Osteoblast (primary cell): ENCODE measurements at places on chromosomes 7 and 10. TPM values are rescaled to one million over a fixed set of nuclear protein-coding genes. Genes with fewer than 3 reads are reported as not detected.

DNA sequence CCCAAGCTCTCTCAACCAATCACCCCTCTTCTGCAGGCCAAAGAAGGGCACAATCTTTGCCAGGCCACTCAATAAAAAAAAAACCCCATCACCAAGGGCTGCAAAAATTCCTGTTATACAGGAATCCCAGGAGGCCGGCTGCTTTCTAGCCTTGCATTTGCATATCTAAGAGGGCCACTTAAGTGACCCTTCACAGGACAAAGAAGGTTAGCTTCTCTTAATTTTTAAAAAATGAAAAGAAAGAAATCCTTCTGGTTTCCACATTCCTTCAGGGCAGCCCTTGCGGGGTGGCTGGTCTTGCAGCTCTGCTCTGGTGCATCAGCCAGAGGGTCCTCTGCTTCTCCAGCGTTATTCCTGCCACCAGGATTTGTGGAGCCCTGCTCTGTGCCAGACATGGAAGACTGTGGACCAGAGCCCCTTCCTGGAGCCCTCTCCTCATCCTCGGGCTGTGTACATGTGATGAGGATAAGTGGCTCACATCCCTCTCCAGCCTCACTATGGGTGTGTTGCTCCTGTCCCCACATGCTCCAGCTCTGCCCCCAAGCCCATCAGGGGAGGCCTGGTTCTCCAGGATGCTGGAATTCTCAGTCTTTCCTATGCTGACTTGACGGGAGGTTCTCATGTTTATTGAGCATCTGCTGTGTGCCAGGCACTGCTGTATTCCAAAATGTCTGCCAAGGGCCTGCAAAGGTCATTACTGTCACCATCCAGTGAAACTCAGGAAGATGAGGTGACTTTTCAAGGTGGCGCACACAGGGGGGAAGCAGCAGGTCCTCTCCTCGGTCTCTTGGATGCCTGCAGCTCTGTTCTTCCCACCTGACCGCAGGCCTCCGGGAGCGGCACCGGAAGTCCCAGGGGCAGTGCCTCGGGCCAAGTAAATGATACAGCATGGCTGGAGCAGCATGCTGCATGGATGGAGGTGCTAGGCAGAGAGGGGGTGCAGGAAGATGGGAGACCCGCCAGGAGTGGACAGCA is 67.7 kb downstream of the ARHGAP22 start:
- no peak for DNase-seq
- peaks cover 26% of the 10 kb centered on the region for H3K36me3 ChIP-seq
- no peaks in the 10 kb centered on the region for H3K27me3 ChIP-seq
- H3K4me3 ChIP-seq: no peak overlapping the region
- H3K4me1 ChIP-seq: peaks cover 12% of the 10 kb centered on the region

GTF2IRD2 gene
- total RNA-seq: 12.7 and 17.0 TPM in 2 replicates

DNA sequence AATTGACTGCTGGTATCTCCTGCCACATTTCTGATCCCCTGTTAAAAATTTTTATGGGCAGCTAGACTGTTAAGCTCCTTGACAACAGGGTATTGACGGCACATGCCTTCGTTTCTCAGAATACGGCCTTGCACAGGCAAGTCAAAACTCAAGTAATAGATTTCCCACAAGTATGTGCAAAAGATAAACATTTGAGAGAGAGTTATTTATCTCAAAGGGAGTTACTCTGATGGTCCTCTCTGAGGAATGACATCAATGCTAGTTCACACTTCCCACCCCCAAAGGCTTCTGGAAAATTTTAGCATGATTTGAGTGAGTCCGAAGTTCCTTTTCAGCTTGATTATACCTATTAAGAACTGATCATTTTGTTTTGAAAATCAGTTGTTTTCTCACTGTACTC is 71.9 kb downstream of the JCAD start:
- H3K4me3 ChIP-seq: no peak overlapping the region
- DNase-seq: no peak
- H3K36me3 ChIP-seq: no peaks in the 10 kb centered on the region
- H3K27ac ChIP-seq: no peak overlapping the region
- no peaks in the 10 kb centered on the region for H3K4me1 ChIP-seq
- peaks cover 21% of the 10 kb centered on the region for H3K27me3 ChIP-seq

NUTM2A gene
- 0.59 and 0.72 TPM in 2 replicates for total RNA-seq

DNA sequence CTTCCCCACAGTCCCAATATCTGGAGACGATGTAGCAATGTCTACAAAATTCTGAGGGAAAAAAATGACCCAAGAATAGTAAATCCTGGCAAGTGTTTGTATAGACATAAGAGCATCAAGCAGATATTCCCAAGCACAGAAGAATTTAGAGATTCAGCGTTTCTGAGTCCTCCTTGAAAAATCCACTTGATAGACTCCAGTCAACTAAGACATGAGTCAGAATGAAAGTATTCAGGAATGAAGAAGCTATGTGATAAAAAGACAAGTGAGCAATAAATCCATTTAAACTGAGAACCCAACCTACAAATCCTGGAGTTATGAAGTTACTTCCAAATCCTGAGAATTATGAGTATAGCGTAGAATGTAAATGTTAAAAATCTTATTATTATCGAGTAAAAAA is 86.1 kb upstream of the NPY start:
- DNase-seq: no peak
- H3K4me1 ChIP-seq: no peaks in the 10 kb centered on the region
- H3K27me3 ChIP-seq: no peaks in the 10 kb centered on the region
- no peak overlapping the region for H3K4me3 ChIP-seq
- no peaks in the 10 kb centered on the region for H3K36me3 ChIP-seq
- no peak overlapping the region for H3K27ac ChIP-seq

- no peak overlapping the region for H3K4me3 ChIP-seq
- no peak for DNase-seq
- no peaks in the 10 kb centered on the region for H3K36me3 ChIP-seq
- H3K27ac ChIP-seq: no peak overlapping the region
- H3K27me3 ChIP-seq: no peaks in the 10 kb centered on the region
Observed at GRCh38 chr7:139799586-139799985, 21.8 kb upstream of the HIPK2 start.

DNA sequence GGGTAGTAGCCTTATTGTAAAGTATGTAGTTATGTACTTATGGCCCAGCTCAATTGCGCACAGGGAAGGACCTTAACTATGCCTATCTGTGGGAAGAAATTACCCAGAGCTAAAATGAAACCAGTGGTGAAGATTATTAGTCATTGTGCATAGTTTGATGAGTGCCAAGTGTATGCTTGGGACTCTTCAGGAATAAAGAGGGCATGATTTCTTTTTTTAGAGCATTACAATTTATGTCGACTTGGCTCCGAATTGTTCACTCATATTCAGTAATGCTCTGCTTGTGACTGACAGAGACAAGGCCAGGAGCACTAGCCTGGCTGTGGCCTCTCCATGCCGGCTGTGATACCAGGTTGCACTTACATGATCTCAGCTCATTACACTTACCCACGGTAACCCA is 269.5 kb downstream of the TRIL start:
- no peaks in the 10 kb centered on the region for H3K27me3 ChIP-seq
- no peaks in the 10 kb centered on the region for H3K36me3 ChIP-seq
- H3K27ac ChIP-seq: no peak overlapping the region
- no peak overlapping the region for H3K4me3 ChIP-seq
- peak; percentile 23 for DNase-seq

DNA sequence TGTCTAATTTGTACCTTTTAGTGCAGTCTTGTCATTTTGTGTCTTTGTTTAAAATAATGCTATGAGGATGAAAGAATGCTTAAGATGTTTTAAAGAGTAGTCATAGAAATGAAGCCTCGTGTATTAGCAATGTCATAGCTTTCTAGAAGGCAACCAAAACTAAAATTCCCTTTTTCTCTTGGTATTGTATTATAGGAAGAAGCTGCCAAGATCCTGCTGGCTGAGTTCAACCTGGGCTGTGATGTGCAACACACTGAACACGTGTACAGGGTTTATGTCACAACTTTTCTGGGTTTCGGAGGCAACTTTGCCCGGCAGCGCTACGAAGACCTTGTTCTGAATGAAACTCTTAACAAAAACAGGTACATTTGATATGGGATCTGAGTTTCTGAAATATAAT is 36.2 kb downstream of the COX15 start:
- H3K27ac ChIP-seq: peak overlapping the region; percentile 92
- no peak for DNase-seq
- H3K36me3 ChIP-seq: peaks cover 81% of the 10 kb centered on the region
- H3K4me3 ChIP-seq: no peak overlapping the region

DNA sequence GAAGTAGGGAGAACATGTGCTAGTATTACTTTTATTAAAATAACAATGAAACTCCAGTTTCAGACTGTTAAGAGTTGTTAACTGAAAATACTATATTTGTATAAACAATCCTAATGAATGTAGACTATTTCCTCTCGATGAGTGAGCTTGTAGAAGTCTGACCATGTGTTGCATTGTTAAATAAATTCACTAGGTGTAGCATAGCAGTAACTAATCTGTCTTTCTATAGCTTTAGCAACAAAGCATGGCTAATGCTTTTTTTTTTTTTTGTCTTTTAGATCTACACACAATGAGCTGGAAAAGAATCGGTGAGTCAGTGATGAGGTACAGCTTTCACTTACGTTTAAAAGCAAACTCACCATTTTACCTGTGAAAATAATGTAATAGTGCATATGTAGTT is 37.1 kb downstream of the MXI1 start:
- H3K27ac ChIP-seq: no peak overlapping the region
- no peaks in the 10 kb centered on the region for H3K27me3 ChIP-seq
- no peak for DNase-seq
- no peaks in the 10 kb centered on the region for H3K36me3 ChIP-seq
- H3K4me3 ChIP-seq: no peak overlapping the region

GRCh38 chr10:96311180-96311715 is 7.0 kb downstream of the DNTT start:
- no peak overlapping the region for H3K4me3 ChIP-seq
- H3K27me3 ChIP-seq: no peaks in the 10 kb centered on the region
- H3K4me1 ChIP-seq: no peaks in the 10 kb centered on the region
- no peak for DNase-seq
- no peaks in the 10 kb centered on the region for H3K36me3 ChIP-seq

COBL gene
- total RNA-seq: under 0.01 TPM in 2 replicates

- no peak overlapping the region for H3K4me3 ChIP-seq
- H3K27me3 ChIP-seq: no peaks in the 10 kb centered on the region
- H3K27ac ChIP-seq: peak overlapping the region; percentile 24
- no peak for DNase-seq
Observed at GRCh38 chr7:152587366-152587765, 88.6 kb downstream of the XRCC2 start.

- H3K36me3 ChIP-seq: peaks cover 81% of the 10 kb centered on the region
- no peaks in the 10 kb centered on the region for H3K27me3 ChIP-seq
- H3K4me3 ChIP-seq: peak overlapping the region; percentile 10
- H3K4me1 ChIP-seq: peaks cover 83% of the 10 kb centered on the region
Observed at GRCh38 chr7:130887182-130887956, 153.4 kb upstream of the KLF14 start.

GRCh38 chr10:82190432-82191260 is 315.7 kb downstream of the NRG3 start:
- no peak overlapping the region for H3K4me3 ChIP-seq
